ENCODE measurements at places on chromosomes 7 and 10.
A peak's percentile ranks its signal among the peaks of the same experiment; 100 is the strongest.

DNA sequence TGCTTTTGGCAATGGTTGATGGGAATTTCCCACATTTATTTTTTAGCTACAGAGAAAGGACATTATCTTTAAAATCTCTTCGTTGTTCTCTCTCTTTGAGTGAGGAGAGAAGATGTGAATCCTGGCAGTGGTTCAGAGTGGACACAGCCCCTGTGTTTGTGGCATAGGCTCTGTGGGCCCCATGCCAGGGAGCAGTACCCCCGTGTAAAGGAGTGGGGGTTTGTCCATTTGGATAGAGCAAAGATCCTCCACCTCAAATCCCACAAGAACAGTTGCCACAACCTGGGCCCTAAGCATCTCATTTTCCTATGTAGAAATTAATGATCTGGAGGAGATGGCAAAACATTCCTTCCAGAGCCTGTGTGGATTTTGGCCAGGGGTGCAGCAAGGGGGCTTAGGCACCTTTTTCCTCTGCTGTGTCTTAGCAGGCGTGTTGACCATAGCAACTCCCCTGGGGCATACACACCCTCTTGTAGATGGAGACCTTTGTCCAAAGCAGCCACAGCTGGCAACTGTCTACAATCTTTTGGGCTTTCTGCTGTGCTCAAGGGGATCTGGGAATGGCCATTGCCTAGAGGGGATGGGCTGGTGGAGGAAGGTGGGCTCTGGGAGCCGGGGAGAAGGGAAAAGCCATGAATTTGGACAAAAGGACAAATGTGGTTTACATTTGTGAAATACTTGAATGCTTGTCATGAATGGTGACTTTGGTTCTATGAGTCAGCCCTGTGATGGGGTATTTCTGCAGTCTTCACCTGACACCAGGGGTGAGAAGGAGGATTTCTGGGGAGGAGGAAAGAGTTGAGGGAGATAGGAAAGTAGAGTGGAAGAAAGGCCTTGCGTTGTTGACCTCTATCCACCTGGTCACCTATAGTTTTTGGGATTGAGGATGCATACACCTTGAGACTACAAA, 92.0 kb downstream of the TCF7L2 start:
- no peak for DNase-seq

DNA sequence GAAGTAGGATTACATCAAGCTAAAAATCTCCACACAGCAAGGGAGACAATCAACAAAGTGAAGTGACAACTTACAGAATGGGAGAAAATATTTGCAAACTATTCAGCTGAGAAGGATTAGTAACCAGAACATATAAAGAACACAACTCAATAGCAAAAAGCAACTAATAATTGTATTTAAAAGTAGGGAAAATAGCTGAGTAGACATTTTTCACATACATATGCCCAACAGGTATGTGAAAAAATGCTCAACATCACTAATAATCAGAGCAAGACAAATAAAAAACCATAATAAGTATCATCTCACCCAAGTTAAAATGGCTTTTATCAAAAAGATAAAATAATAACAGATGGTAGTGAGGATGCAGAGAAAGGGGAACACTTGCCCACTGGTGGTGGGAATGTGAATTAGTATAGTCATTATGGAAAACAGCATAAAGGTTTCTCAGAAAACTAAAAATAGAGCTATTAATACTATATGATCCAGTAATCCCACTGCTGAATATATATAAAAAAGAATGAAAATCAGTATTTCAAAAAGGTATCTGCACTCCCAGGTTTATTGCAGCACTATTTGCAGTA, 784.5 kb upstream of the C7orf33 start:
- DNase-seq, result no peak

DNA sequence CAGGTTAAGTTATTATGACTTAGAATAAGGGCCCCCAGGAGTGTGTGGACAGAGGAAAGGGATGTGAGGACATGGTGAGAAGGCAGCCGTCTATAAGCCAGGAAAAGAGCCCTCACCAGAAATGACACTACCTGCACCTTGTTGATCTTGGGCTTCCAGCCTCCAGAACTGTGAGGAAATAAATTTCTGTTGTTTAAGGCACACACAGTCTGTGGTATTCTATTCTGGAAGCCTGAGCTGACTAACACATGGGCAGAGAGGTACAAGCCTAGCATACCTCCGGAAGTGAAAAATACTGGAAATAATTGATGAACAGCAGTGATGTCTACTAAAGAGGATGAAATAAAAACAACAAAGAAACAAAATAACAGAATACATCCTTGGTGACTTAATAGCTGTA, 46.1 kb upstream of the GRB10 start:
- DNase-seq, result no peak

DNA sequence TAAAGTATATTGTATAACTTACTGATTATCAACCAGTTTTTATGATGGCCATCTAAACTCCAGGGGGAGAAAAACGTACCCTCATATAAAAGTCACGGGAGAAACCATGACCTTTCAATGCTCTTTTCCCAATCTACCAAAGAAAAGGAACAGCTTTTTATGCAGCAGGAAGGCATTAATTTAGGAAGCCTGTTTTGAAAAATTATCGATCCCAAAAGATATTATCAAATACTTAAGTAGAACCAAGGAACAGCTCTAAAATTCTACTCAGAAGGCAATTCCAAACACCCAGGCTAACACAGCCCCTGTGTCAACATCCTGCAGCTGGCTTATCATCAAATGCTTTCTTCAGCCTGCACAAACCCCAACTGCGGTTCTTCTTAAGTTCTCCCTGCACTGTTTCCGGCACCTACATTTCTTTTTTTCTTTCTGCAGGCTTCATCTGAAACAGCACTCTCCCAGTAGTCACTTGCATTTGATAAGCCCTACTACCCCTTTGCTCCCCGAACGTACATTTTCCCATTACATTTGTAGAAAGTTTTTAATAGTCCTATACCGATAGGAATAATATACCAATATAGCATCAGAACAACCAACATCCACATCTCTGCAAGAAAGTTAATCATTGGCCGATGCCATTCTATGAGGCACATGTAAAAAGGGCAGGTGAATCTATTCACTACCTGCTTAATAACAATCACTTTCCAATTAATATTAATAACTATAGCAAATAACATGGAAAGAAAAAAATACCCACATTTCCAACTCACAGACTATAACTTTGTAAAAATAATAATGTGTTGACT, 47.9 kb downstream of the PIP4K2A start:
- DNase-seq, result peak; percentile 88

DNA sequence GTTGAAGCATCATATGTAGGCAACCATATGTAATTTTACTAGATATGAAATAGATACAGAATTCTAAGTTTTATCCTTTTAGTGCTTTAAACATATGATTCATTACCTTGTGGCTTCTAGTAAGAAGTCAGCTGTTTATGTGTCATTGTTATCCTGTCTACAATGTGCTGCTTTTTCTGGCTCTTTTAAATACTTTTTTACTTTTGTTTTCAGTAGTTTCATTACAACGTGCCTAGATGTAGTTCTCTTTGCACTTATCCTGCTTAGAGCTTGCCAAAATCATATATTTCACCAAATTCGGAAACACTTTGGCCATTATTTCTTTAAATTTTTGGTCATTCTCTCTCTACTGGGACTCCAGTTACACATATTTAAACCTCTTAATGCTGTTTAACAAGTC, 26.4 kb downstream of the YAE1 start:
- DNase-seq, result no peak

DNA sequence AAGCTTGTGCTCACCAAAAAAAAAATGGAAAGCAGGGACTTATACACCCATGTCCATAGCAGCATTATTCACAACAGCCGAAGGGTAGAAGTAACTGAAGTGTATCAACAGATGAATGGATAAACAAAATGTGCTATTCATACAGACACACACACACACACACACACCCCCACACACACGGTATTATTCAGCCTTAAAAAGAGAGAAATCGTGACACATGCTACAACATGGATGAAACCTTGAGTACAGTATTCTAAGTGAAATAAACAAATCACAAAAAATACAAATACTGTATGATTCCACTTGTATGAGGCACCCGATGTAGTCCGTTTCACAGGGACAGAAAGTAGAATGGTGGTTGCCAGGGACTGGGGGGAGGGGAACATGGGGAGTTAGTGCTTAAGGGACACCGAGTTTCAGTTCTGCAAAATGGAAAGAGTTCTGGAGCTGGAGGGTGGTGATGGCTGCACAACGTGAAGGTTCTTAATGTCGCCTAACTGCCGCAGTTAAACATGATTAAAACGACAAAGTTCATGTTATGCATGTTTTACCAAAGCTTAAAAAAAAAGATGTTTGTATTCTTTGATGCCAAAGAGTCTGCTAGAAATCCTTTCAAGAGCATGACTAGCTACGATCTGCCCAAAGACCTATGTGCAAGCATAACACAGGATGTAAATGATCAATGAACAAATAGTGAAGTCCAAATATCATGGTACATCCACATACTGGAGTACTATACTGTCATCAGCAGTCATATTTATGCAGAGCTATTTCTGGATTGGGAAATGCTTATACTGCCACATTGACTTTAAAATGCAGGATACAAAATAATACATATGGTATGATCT, 7.2 kb downstream of the TNS3 start:
- no peak for DNase-seq

GRCh38 chr10:28219251-28219650, 83.6 kb downstream of the MPP7 start:
- no peak for DNase-seq

DNA sequence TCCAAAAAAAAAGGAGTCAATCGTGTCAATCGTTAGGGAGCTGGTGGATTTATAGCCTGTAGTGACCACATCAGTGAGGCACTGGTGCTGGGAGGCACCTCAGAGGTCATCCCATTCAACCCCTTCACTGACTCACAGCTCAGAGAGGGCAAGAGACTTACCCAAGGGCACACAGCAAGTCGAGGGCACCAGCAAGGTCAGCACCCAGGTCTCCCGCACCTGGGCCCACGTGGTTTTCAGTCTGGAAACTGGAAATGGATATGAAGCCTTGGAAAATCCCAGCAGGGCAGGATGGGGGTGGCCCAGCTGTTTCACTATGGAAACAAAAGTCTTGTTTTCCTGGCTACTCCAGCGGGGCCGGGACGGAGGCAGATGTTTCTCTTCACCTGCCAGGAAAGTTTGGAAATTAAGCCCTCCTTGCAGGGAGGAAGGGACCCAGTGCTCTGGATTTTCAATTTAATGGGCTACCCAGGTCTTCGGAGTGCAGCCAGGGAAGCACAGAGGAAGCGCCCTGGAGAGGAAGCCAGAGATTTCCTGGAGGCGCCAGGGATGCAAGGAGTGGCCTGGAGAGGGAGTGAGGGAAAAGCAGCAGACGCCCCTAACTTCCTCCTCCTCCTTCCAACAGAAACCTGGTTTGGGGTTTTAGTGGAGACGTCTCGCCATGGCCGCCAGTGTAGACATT, 157.2 kb upstream of the TNRC18 start:
- DNase-seq, result no peak

DNA sequence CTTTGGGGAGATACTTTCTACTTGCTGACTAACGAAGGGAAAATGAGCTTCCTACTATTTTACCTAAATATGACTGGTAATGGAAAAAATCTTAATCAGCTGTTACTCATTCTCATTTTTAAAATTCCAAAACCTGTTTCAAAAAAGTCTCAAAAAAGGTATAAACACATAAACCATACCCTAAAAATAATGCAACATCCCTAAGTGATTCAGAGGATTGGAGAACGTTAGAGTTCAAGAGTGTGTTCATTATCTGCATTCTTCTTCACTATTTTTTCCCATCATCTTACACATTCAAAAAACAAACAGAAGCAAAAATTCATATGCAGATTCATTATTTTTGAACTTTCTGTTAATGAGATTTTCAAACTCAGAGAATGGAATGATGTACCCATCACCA, 150.4 kb upstream of the GNAI1 start:
- DNase-seq, result no peak

GRCh38 chr10:84540617-84541288, 212.4 kb downstream of the CCSER2 start:
- DNase-seq, result peak; percentile 60

DNA sequence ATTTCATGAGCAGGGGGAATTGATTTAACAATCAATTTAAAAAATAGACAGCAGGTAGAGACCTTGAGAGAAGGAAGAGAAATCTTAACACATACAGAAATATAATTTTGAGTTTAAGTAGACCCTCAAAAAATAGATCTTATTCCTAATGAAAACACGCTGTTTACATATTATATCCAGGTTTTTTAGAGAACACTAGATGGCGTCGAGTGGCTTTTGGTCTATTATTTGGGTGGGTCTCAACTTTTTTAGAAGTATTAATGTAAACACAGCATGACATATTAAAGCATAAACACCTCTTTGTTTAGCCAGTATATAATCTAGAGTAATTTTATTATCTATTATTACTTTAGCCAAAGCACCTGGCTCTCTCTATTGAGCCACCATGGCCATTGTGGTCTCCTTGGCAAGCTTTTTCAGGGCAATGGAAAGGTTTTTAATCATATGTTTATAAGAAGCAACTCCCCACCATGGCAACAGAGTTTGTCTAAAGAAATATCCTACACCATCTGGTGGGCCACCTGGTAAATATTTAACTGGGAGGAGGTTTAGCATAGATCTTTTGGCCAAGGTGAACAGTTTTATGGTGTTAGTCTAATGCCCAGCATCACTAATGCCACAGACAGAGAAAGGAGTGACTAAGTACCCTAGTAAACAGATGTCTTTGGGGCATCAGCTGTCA, 59.7 kb upstream of the PRSS1 start:
- DNase-seq, result no peak

DNA sequence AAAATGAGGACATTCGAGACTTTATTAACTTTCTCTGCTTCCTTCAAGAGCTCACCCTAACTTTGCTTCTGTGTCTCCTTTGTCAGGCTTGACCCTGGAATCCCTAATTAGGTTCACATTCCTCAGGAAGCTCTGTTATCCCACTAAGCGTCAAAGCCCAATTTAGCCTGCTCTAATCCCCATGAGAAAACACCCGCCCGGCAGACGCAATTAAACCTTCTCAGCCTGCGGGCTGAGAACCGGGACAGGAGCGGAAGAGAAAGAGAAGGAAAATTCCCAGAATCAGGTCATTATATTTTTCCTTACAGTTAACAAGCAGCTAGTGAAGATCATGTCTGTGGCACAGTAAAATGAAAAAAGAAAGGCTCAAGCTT, 93.0 kb downstream of the TNS3 start:
- no peak for DNase-seq

- DNase-seq, result no peak
These were observed 121.3 kb upstream of the BTBD16 start for GRCh38 chr10:122149561-122150505.

- no peak for DNase-seq
These were observed 4.8 kb downstream of the LRRC18 start for GRCh38 chr10:48934672-48935501.

GRCh38 chr10:133459454-133460207, 5.9 kb downstream of the SCART1 start:
- DNase-seq, result no peak

GRCh38 chr7:157205438-157205837, 66.7 kb downstream of the UBE3C start:
- no peak for DNase-seq

DNA sequence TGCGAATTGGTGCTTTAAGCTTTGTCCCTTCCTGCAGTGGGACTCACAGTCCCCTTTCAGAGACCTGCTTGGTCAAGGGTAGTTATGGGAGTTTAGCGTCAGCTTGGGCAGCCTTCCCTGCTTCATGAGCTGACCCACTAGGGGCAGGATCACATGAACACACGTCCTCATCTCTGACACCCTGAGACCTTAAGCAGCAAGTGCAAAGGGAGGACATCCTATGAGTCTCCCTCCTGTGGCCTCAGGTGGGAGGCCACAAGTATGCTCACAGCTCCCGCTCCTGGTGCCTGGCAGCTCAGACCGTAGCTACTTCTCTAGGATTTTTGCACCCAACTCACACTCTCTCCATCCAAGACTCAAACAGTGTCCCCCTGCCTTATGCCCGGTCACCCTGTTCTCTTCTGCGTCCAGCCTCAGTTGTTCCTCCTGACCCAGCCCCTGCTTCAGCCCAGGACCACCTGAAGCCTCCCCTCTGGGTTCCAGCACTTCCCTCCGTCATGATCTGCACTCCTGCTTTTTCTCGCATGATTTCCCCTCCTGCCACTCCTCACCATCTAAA, 136.6 kb upstream of the FAM20C start:
- no peak for DNase-seq
